ENCODE measurements at places on chromosomes 1 and 21.

DNA sequence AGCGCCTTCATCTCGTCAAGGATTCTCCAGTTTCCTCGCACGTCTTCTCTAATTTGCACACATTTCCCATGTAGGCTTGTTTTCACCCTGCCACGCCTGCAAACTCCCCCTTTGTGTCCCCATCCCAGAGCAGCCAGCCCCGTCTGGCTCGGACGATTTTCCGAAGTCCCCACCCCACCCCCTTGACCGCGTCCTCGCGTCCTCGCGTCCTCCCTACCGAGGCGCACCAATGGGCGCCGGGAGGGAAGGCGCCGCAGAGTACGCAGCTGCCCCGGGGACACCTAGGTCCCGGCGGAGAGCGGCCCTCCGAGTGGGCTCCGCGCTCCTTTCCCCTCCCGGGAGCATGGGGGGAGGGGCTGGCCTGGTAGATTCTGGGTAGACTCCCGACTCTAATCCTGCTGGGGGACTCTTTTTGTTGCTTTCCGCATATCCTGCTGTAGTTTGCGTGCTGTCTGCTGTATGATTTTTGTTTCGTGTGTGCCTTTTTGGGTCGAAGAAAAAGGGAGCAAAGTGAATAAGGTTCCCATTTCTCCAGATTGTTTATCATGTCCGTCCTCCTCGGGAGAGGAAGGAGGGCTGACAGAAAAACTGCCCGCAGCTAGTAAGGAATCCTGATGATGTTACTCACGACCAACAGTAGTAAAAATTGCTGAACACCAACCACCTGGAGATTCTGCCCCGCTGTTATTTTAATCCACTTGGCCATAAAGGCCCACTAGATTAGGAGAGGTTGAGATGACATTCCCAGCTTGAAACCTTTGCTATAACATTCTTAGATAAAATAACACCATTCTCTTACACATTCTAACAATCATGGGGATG lies 1.5 kb downstream of the CACHD1 start:
- DNase-seq, result no peak

DNA sequence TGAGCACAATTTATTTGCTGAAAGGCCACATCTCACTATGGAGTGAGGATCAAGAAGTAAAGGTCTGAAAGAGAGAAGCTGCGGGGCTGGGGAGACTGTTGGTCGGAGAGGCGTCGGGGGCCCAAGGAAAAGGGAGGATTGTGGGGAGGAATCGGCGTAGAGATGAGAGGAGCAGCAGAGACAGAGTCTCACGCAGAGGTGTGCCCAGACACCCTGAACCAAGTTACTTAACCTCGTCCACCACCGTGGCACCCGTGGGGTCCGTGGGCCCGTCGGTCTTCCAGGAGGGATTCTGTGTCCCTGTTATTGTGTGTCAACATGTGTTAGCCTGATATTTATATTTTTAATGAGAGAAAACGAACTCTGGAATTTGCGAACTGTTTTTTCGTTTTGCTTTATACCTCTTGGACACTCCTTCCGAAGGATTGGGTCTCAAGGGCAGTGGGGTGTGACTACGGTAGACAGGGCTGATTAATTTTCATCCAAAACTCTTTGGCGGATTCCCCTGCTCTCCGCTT lies 3.8 kb upstream of the NBPF1 start:
- no peak for DNase-seq

GRCh38 chr1:226619031-226619430 lies 70.5 kb downstream of the STUM start:
- no peak for DNase-seq

DNA sequence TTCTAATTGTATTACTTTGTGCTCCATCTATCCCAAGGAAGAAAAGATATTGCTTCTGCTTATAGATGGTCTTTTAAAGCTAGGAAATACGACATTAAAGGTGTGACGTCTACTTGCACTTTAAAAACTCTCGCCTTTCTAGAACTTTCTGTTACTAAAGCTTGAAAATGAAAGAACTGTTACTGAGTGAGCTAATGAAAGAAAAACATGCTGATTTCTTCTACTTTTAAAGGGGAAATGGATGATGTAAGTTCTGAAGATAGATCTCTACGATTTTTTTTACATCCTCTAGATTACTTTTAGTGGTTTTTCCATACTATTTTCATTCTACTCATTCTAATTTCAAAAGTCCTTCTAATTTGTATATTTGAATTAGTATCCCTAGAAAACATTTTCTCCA lies 387.5 kb downstream of the USP25 start:
- DNase-seq, result no peak

DNA sequence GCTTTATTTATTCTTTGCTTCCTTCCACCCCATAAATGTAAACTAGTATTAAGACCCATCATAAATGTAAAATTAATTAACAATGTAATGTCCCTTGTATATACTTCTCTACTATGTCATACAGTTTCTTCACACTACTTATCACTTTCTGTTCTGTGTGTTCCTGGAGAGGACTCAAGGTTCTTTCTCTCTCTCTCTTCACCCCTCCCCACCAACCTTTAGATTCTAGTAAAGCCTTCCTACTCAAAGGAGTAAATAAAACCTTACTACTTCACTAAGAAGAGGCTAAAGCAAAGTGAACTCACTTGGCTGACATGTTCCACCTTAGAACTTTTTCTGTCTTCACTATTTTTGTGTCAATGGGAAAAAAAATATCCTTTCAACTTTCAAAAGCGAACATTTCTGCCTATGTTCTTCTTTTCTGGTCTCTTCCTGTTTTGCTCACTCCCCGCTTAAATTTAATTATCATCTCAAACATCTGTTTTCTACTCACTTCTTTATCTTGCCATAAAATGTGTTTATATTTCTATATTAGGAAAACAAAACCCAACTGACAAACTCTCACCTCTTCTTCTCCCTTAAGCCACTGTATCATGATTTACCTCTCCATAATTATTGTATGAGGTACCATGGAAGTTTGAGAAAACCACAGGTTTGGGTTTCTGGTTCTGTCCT lies 260.3 kb downstream of the DPYD start:
- no peak for DNase-seq

DNA sequence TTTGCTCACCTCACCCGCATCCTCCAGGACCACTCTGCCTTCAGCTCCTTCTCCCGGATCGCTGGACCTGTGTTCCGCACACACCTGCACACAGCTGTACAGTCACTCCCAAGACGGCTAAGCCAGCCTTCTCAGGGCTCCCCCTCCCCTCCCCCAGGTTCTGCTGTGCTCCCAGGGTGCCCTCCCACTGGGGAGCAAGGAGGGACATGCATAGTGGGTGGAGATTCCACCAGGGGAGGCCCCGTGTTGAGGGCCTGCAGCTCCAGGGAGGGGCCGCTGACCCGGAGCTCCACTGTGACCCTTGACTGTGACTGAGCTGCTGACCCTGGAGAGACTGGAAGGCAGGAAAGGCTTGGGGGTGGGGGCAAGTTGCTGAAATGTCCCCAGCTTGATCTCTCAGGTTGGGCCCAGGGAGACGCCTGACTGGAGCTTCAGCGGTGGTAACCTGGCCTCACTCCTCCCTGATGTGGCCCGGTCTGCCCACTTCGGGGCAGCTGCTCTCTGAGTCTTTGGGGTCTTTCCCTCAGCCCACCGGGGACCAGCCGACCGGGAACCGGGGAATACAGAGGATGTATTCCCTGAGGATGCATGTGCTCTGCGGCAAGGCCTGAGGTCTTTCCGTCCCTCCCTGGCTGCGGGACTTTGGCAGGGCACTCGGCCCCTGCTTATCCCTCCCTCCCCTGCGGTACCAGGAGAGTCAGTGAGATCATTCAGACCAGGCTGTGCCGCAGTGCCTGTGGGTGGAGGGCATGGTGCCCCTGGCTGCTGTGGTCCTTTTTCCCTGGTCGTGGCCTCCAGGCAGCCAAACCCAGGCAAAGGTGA lies 28.6 kb upstream of the PLCH2 start:
- no peak for DNase-seq

- no peak for DNase-seq
These were observed 2.5 kb upstream of the MEF2D start for GRCh38 chr1:156502894-156503697.

DNA sequence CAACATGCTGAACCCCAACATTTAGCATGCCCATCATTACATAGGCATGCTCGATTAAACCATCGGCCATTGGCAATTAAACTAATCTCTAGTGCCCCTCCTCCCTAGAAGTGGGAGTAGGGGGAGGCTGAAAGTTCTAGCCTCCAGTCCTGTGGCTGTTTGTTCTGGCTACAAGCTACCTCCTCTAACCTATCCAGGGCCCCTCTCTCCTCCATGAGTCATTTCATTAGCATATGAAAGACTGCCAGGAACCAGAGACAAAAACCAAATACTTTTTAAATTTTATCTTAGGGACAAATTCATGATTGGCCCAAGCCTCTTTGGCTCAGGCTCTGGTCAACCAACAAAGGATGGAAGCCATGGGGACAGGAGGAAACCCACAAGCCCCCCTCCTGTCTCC lies 231.1 kb downstream of the CACNA1E start:
- DNase-seq, result no peak

DNA sequence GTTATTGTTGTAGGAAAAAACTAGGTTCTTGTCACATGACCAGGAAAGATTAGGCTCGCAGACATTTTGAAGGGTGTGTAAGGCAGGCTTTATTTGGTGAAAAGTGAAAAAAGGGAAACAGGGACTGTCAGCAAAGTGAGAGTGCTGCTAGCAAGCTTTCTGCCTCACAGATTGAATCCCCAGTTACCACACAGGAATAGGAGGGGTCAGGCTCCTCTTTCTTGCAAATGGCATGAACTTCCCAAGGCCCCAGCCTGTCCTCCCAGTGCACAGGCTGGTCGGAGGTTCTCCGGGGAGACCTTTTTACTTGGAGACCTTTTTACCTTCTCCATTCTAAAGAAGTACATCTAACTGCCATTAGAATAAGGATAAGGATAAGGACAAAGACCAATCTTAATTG lies 42.1 kb downstream of the SYCP1 start:
- DNase-seq, result no peak

DNA sequence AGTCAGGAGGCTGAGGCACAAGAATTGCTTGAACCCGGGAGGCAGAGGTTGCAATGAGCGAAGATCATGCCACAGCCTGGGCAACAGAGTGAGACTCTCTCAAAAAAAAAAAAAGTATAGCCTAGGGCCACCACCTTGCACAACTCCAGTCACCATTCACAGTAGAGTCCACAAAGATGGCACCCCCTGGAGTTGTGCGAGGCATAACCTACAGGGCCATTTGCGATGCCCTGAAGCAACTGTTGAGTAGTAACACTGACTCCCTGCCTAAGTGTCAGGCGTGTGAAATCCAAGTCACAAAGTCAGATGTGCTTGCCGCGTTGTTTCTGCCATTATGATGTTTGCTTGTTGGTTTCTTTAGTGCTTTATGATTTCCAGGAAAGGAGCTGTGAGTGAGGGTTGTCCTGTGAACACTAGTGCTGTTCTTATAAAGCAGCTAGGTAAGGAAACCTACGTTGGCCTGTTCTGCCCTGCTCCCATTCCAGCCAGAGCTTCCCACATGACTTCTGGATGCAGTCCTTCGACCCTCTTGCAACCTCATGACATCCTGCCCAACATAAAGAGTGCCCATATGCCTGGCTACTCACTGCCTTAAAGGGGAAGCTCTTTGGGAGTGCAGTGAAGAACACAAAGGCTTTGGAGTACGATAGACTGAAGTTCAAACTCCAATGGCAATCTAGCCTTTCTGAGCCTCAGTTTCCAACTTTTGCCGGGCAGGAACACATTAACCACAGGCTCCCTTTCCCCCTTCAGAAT lies 29.8 kb downstream of the FHAD1 start:
- no peak for DNase-seq

DNA sequence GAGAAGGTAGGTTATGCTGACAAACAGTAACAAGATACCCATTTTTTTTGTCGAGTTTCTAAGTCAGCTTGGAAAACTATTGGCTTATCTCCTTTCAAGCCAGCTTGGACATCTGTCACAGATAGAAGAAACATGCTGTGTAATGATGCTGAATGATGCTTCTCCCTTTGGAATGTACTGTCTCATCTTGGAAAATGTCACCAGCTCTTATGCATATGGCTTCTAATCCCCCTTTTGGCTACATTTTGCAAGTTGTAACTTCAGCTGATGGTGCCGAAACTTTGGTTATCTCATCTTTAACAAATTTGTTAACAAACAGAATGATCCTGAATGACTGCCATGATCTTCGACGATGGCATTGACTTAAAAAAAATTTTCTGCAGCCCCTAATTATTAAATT lies 68.8 kb upstream of the ST6GALNAC3 start:
- no peak for DNase-seq

- DNase-seq, result no peak
These were observed 10.8 kb upstream of the SMAP2 start for GRCh38 chr1:40362699-40363098.

DNA sequence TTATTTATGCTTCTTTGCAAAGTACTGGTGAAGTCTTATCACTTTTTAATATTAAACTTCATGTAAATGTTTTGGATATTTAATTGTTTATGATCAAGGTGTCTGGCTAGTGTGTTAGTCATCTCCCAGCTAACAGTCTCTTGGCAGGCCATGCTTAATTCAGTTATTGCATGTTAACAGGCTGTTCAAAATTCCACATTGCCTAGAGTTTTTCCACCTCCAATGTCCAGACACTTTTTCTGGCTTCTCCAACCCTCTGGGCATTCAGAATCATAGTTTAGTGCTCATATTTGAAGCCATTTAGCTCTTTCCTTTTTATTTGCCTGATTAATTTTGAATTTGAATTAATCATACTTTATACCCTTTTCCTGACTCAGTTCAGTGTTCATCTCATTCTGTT lies 69.2 kb downstream of the OLFML2B start:
- DNase-seq, result no peak

GRCh38 chr1:202275061-202275770 lies 66.5 kb downstream of the UBE2T start:
- no peak for DNase-seq

- no peak for DNase-seq
These were observed 40.7 kb downstream of the TRAPPC10 start for GRCh38 chr21:44052830-44053226.

DNA sequence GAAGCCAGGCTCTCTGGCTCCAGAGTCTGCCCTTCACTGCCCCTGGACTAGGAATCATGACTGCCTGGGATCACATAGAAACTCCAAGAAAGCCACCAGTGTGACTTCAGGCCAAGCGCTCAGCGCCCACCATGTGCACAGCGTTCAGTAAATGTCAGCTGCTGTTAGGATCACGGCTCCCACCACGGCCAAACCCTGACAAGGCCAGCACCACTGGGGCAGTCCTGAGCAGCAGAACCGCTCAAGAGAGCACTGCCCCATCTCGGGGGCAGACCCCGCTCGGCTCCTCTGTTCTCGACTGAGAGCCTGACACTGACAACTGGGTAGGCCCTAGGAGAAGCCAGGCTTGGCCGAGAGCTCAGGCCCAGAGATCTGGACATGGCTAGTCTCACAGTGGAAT lies 10.0 kb downstream of the CAPZB start:
- no peak for DNase-seq

DNA sequence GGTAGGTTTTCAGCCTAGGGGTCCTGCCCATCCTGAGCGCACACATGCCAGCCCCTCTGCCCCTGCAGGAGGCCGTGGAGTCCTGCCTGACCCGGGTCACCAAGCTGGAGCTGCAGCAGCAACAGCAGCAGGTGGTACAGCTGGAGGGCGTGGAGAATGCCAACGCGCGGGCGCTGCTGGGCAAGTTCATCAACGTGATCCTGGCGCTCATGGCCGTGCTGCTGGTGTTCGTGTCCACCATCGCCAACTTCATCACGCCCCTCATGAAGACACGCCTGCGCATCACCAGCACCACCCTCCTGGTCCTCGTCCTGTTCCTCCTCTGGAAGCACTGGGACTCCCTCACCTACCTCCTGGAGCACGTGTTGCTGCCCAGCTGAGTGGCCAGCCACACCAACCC lies 44.0 kb downstream of the TMCC2 start:
- no peak for DNase-seq

GRCh38 chr1:226671277-226671676 lies 67.8 kb downstream of the ITPKB start:
- no peak for DNase-seq

Measured in NCI-H187 (cell line).